ENCODE measurements at places on chromosomes 2 and 18. TPM values are rescaled to one million over a fixed set of nuclear protein-coding genes. Genes with fewer than 3 reads are reported as not detected.

- DNase-seq = no peak
- H3K4me1 ChIP-seq = peaks cover 11% of the 10 kb centered on the region
- no peak overlapping the region for H3K4me3 ChIP-seq
- H3K27ac ChIP-seq = no peak overlapping the region
Observed at GRCh38 chr2:203835892-203836800, 31.4 kb upstream of the CTLA4 start.

GRCh38 chr2:106547164-106547903 lies 60.2 kb downstream of the CD8B2 start:
- no peak for DNase-seq
- H3K4me3 ChIP-seq = no peak overlapping the region
- H3K4me1 ChIP-seq = peaks cover 3% of the 10 kb centered on the region
- no peak overlapping the region for H3K27ac ChIP-seq
- no peaks in the 10 kb centered on the region for H3K36me3 ChIP-seq

CYS1 gene
- 0.17 TPM for total RNA-seq

GRCh38 chr2:128901572-128902391 lies 583.1 kb upstream of the HS6ST1 start:
- H3K36me3 ChIP-seq = no peaks in the 10 kb centered on the region
- no peak for DNase-seq
- no peak overlapping the region for H3K27ac ChIP-seq
- no peak overlapping the region for H3K4me3 ChIP-seq
- no peaks in the 10 kb centered on the region for H3K4me1 ChIP-seq

DNA sequence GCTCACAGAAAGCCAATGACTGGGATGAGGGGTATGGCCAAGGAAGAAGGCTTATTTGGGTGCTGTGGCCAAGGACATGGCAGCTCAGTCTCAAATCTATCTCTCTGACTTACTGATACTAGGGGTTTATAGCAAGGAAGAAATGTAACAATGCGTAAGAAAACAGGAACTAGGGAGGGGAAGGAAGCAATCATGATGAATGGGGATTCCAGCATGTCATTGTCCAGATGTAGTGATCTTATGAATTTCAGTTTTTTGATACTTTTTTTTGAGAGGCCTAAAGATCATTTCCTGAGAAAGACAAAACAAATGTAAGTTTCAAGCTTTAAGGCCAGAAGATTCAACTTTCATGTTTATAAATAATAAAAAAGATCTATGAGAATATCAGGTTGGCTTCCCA lies 298.6 kb upstream of the FAM98A start:
- H3K4me1 ChIP-seq = no peaks in the 10 kb centered on the region
- H3K4me3 ChIP-seq = no peak overlapping the region
- H3K27me3 ChIP-seq = no peaks in the 10 kb centered on the region

DNA sequence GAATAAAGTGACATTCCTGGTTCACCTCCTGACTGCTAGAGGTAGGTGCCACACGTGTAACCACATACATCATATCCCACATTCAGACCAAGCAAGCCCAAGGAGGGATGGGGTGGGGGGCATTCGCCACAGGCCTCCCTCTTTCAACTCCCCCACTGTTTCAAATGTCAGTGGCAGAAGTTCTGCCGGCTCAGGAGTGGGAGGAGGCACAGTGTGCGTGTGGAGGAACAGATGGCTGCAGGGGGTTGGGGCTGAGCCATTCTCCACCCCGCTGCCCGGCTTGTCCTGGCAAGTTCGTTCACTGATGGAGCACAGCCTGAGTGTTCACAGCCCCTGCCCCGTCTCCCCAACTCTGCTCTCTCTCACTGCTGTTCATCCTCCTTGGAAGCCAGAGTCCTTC lies 75.4 kb upstream of the TANC1 start:
- no peak for DNase-seq
- no peak overlapping the region for H3K27ac ChIP-seq
- H3K4me1 ChIP-seq = no peaks in the 10 kb centered on the region
- no peak overlapping the region for H3K4me3 ChIP-seq
- H3K27me3 ChIP-seq = peaks cover 2% of the 10 kb centered on the region
- H3K36me3 ChIP-seq = no peaks in the 10 kb centered on the region

GRCh38 chr18:55783921-55784320 lies 195.9 kb upstream of the TCF4 start:
- H3K27ac ChIP-seq = no peak overlapping the region
- H3K4me1 ChIP-seq = peaks cover 12% of the 10 kb centered on the region
- H3K4me3 ChIP-seq = no peak overlapping the region

DNA sequence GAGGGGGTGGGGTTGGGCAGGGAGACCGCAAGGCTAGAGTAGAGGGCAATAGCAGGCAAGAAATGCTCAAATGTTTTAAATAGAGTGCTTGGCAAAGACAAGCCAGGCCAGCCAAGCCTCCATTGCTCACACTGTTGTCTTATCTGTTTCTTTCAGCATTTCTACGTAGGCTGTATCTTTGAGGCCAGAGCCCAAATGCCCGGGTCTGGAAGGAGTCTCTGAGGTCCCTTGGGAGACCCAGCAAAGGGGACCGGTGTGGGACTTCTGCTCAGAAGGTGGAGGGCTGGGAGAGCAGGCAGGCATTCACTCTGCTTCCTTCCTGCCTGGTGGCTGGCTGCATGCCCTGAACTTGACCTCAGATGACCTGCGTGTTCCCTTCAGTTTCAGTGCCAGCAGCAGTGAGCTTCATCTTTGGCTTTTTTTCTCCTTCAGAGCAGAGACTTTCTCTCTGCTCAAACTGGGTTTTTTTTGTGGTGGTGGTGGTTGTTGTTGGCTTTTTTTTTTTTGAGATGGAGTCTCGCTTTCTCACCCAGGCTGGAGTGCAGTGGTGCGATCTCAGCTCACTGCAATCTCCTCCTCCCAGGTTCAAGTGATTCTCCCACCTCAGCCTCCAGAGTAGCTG lies 13.7 kb upstream of the TET3 start:
- H3K36me3 ChIP-seq = no peaks in the 10 kb centered on the region
- H3K4me3 ChIP-seq = peak overlapping the region; percentile 46
- peak; percentile 73 for DNase-seq
- peaks cover 65% of the 10 kb centered on the region for H3K4me1 ChIP-seq

DNA sequence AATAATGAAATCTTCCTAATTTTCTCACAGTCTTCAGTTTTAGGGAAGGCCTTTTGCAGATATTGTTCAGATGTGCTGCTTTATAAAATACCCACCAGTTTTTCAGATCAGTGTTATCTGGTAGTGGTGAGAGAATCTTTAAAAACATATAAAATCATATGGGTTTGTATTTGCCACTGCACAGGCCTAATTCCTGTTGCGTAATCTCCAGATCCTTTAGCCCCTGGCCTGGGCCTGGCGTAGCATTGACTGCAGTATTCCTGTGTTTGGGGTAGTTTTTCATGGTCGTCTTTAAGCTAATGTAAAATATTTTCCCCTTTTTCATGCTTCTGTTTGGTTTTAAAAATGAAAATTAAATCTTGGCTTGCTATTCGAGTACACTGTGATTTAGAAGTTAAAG lies 43.2 kb downstream of the TSHZ1 start:
- H3K36me3 ChIP-seq = peaks cover 4% of the 10 kb centered on the region
- peaks cover 21% of the 10 kb centered on the region for H3K4me1 ChIP-seq
- no peak overlapping the region for H3K4me3 ChIP-seq

ACMSD gene
- total RNA-seq = not detected

C2orf72 gene
- total RNA-seq = 0.15 TPM

SS18 gene
- total RNA-seq = 82.6 TPM

- no peaks in the 10 kb centered on the region for H3K4me1 ChIP-seq
- no peak overlapping the region for H3K27ac ChIP-seq
- no peaks in the 10 kb centered on the region for H3K27me3 ChIP-seq
- H3K36me3 ChIP-seq = no peaks in the 10 kb centered on the region
- no peak overlapping the region for H3K4me3 ChIP-seq
- DNase-seq = no peak
Observed at GRCh38 chr2:220847589-220847988, 724.5 kb downstream of the EPHA4 start.

CTNNA2 gene
- total RNA-seq = not detected

DNA sequence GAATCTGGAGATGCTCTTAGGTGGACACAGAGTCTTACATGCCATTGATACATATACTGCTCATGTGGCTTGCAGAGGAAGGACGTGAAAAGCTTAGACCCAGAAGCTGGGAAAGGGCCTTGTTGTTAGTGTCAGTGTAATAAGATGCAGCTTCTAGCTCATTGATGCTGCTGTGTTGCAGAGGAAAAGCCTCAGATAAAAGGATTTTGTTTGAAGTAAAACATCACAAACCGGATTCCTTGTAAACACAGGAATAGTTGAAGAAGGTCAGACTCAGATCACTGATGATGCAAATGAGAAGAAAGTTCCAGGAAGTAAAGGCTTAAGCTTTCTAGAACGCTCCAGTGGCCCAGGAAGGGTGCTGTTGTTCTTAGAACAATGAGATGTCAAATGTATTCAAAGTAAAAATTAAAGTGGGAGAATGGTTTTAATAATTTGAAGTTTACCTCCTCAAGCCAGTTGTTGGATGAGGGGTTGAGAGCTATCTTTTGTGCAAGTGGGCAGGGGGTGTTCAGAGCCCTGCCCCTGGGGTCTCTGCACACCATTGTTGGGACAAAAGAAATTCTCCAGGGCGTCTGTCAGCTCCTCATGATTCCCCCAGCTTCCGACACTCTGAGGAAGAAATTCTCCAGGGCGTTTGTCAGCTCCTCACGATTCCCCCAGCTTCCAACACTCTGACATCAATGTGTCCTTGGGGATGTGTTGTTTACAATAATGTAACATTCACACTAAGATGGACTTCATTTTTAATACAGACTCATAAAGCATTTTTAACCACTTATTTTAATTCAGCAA lies 61.3 kb upstream of the CHMP1B start:
- no peak overlapping the region for H3K4me3 ChIP-seq
- no peaks in the 10 kb centered on the region for H3K4me1 ChIP-seq
- H3K36me3 ChIP-seq = no peaks in the 10 kb centered on the region
- H3K27me3 ChIP-seq = peaks cover 5% of the 10 kb centered on the region

- no peaks in the 10 kb centered on the region for H3K4me1 ChIP-seq
- H3K36me3 ChIP-seq = no peaks in the 10 kb centered on the region
- no peaks in the 10 kb centered on the region for H3K27me3 ChIP-seq
- no peak overlapping the region for H3K4me3 ChIP-seq
Observed at GRCh38 chr18:51712821-51713220, 515.3 kb upstream of the MEX3C start.

DNA sequence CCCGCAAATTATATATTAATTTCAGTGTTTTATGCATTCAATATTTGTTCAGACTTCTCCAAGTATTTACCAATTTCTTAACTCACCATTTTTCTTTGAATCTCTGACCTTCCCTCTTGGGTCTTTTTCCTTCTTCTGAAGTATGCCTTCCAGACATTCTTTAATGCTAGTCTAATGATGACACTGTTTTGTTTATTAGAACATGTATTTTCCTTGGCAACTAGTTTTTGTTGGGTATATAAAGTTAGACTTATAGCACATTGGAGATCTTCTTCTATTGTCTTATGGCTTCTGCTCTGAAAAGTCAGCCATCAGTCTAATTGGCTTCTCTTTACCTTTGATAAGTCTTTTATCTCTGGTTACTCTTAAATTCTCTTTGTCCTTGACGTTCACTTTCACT lies 423.2 kb upstream of the NRP2 start:
- peaks cover 18% of the 10 kb centered on the region for H3K27me3 ChIP-seq
- DNase-seq = no peak
- no peak overlapping the region for H3K4me3 ChIP-seq
- H3K4me1 ChIP-seq = no peaks in the 10 kb centered on the region

DNA sequence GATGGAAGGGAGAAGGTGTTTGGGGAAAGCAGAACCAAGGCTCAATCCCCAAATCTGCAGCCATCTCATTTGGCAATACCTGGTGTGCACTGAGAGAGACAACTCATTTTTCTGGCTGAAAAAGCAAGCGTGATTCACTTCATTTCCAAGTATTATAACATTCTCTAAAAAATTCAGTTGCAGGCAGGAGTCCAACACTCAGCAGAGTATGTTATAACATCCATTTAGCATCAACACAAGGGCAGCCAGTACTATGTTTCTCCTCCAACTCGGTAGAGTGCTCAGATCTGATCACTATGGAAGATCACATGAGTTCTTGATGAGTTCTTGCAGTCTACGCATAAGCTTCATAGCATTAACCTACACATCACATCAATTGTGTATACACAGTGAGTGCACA lies 99.4 kb upstream of the PID1 start:
- DNase-seq = no peak
- H3K36me3 ChIP-seq = no peaks in the 10 kb centered on the region
- H3K27me3 ChIP-seq = no peaks in the 10 kb centered on the region
- H3K4me3 ChIP-seq = no peak overlapping the region

DNA sequence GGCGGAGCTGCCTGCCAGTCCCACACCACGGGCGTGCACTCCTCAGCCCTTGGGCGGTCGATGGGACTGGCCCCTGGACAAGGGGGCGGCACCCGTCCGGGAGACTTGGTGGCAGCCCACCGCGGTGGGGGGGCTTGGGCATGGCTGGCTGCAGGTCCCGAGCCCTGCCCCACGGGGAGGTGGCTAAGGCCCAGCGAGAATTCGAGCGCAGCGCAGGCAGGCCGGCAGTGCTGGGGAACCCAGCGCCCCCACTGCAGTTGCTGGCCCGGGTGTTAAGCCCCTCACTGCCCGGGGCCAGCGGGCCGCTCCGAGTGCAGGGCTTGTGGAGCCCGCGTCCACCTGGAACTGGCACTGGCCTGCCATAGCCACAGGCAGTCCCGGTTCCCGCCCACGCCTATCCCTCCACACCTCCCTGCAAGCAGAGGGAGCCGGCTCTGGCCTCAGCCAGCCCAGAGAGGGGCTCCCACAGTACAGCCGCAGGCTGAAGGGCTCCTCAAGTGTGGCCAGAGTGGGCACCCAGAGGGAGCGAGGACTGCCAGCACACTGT lies 742.9 kb upstream of the DDX18 start:
- no peak overlapping the region for H3K27ac ChIP-seq
- H3K4me3 ChIP-seq = no peak overlapping the region
- H3K36me3 ChIP-seq = no peaks in the 10 kb centered on the region

SCN1A gene
- not detected for total RNA-seq

DNAH7 gene
- total RNA-seq = not detected

DNA sequence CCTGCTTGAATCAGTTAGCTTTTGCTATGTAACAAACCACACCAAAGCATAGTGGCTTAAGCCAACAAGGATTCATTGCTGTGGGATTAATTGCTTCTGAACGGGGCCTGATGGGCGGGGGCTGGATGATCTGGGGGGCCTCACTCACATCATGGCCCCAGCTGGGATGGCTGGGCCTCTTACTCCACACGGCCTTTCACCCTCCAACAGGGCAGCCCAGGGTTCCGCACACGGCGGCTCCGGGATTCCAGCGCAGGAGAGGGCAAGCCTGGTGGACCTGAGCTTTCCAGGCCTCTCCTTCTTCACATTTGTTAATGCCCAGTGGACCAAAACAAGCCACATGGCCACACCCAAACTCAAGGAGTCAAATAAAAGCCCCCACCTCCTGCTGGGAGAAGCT lies 86.3 kb upstream of the PHLPP1 start:
- H3K36me3 ChIP-seq = no peaks in the 10 kb centered on the region
- DNase-seq = no peak
- no peak overlapping the region for H3K4me3 ChIP-seq

- H3K36me3 ChIP-seq = peaks cover 24% of the 10 kb centered on the region
- no peaks in the 10 kb centered on the region for H3K4me1 ChIP-seq
- H3K27ac ChIP-seq = no peak overlapping the region
- no peak overlapping the region for H3K4me3 ChIP-seq
- no peaks in the 10 kb centered on the region for H3K27me3 ChIP-seq
Observed at GRCh38 chr2:73451263-73451972, 65.8 kb downstream of the ALMS1 start.

- DNase-seq = no peak
- no peak overlapping the region for H3K27ac ChIP-seq
- no peak overlapping the region for H3K4me3 ChIP-seq
Observed at GRCh38 chr2:165837122-165837521, 43.1 kb upstream of the GALNT3 start.

Data from activated CD4-positive, alpha-beta T cell treated with anti-CD3 and anti-CD28 coated beads, Interleukin-2, amount 10 ng/mL, durations not matched to agents 7 days and 5 days (primary cell).